ENCODE measurements at places on chromosomes 5 and 9. TPM values are rescaled to one million over a fixed set of nuclear protein-coding genes. Genes with fewer than 3 reads are reported as not detected.

The PAM gene
- 212 TPM for total RNA-seq

The MARCHF3 gene
- total RNA-seq: 7.4 TPM

The ZDHHC11B gene
- 38.8 TPM for total RNA-seq

The NR6A1 gene
- 9.1 TPM for total RNA-seq

The MARCOL gene
- total RNA-seq: not detected

The SMIM32 gene
- not detected for total RNA-seq

DNA sequence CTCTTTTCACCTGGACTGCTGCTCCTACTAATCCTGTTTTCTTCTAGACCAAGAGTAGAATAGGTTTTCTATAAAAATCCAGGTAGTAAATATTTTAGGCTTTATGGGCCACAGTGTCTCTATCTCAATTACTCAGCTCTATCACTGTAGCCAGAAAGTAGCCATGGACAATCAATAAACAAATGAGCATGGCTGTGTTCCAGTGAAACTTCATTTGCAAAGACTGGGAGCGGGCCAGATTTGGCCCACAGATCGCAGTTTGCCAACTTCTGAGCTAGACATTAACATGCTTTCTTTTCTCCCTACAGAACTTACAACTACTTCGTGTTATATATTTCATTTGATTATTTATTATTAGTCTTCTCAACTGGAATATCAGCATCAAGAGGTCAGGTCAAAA, 30.2 kb downstream of the BRINP1 start:
- no peaks in the 10 kb centered on the region for H3K4me1 ChIP-seq
- no peaks in the 10 kb centered on the region for H3K27me3 ChIP-seq
- no peaks in the 10 kb centered on the region for H3K36me3 ChIP-seq
- H3K4me3 ChIP-seq: no peak overlapping the region
- H3K27ac ChIP-seq: no peak overlapping the region

DNA sequence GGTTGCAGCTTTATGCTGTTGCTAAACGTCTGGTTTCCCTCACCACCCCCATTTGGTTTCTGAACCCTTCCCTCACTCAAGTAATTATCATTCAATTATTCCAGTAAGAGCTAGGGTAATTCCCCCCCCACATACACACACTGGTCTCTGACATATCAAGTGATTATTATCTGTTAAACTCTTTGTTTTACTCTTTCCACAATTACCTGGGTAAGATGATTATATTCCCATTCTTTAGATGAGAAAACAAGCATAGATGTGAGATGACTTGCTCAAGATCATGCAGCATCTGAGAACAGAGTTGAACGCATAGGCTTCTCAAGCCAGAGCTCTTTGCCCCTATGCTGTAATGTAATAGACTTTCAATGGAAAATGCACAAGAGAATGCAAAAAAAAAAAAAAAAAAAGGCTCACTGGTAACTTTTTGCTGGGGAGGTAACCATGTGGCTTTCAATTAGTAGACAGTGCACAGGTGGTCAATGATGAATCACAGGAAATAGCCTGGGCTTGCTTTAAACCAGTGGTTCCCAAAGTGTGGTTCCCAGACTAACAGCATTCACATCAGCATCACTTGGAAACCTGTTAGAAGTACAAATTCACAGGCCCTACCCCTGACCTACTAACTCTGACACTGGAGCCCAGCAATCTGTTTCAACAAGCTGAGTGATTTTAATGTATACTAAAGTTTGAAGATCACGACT, 87.6 kb downstream of the PIK3R1 start:
- no peak overlapping the region for H3K4me3 ChIP-seq
- H3K4me1 ChIP-seq: peaks cover 3% of the 10 kb centered on the region
- no peak overlapping the region for H3K27ac ChIP-seq
- peaks cover 28% of the 10 kb centered on the region for H3K36me3 ChIP-seq
- H3K27me3 ChIP-seq: no peaks in the 10 kb centered on the region

DNA sequence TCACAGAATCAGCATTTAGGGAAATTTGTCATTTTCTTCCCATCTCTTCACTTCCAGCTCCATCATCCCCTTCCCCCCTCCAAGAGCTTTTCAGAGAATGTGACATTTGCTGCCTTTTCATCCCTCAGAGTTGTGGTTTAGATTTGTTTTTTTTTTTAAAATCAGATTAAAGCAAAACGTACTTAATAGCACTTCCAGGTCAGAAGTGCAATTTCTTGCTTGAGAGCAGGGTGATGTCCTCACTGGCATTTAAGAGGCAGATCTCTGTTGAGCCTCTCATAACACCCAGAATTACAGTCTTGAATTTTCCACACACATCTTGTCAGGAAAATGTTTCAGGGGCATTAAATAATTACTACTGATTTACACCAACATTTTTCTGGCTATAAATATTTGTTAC, 236.8 kb upstream of the VLDLR start:
- no peaks in the 10 kb centered on the region for H3K36me3 ChIP-seq
- H3K4me3 ChIP-seq: no peak overlapping the region
- H3K27me3 ChIP-seq: no peaks in the 10 kb centered on the region
- DNase-seq: no peak
- no peak overlapping the region for H3K27ac ChIP-seq

DNA sequence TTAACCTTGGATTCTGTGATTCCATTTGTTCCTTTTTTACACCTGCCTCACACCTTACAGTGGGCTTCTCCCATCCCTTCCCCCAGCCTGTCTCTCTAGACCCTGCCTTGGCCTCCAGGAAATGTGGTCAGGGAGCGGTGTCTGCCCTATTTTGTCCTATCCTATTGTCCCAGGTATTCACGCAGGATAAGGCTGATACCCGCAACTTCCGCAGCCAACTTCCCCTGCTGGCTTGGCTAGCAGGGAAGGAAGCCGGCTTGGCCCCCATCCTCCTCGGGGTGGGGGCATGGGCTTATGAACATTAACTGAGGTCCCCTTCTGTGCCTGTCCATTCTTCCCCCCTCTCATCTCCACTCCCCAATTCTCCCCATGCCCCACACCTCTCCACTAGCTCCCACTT, 3.5 kb downstream of the CSF1R start:
- H3K4me3 ChIP-seq: no peak overlapping the region
- H3K36me3 ChIP-seq: no peaks in the 10 kb centered on the region
- no peak for DNase-seq

- no peaks in the 10 kb centered on the region for H3K36me3 ChIP-seq
- no peak overlapping the region for H3K27ac ChIP-seq
- no peak for DNase-seq
- H3K27me3 ChIP-seq: no peaks in the 10 kb centered on the region
- H3K4me3 ChIP-seq: no peak overlapping the region
Observed at GRCh38 chr9:72043576-72043975, 16.8 kb downstream of the C9orf57 start.

DNA sequence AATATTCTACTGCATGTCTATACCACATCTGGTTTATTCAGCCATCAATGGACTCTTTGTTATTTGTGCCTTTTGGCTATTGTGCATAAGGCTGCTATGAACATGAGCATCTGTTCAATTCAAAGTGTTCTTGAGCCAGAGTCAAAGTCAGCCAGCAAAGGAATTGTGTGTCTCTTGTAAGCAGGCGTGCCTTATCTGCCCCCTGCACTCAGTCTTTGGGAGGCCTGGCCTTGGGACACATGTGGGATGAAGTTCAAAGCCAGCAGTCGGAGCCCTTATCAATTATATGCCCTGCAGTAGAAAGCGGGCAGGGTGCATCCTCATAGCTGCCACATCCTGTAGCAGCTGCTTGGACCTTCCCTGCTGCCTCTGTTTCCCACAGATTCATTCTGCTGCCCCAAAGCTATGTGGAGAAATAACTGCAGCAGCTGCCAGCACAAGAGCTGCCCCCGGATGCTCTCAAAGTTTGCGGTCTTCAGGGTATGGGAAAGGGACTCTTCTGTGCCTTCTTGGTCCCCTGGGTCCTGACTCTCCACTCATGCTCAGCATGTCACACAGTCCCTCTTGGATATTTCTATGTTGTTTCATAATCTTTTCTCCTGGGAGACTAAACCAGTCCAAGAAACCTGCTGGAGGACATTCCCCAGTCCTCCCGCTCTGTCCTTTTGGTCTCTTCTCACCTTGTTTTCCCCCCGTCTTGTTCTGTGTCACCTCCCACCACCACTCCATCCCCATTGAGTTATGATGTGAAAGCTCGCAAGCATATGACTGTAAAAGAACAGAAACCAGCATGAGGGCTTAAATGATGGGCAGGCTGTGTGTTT, 35.9 kb downstream of the STOM start:
- no peaks in the 10 kb centered on the region for H3K27me3 ChIP-seq
- H3K27ac ChIP-seq: no peak overlapping the region
- H3K36me3 ChIP-seq: peaks cover 70% of the 10 kb centered on the region
- peaks cover 9% of the 10 kb centered on the region for H3K4me1 ChIP-seq
- DNase-seq: no peak

GRCh38 chr9:93210324-93210973, 26.5 kb downstream of the WNK2 start:
- H3K27ac ChIP-seq: no peak overlapping the region
- H3K4me1 ChIP-seq: no peaks in the 10 kb centered on the region
- no peak overlapping the region for H3K4me3 ChIP-seq
- H3K27me3 ChIP-seq: no peaks in the 10 kb centered on the region

DNA sequence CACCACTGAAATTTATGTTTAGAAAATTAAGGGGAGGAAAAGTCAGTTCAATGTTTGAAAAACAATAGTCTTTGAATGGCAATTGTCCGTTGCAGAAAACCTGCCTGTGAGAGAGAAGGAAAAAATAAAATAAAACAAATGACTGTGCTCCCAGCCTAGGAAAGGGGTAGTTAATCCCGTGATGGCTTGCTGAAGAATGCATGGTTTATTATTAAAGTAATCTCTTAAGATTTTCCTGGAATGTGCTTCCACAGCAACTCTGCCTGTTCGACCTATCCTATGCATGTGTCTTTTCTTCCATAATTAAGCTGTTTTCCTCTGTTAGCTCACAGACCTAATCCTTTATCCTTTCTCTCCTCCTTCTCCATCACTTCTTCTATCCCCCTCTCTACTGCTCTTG, 2.4 kb upstream of the DAB2 start:
- no peak for DNase-seq
- no peak overlapping the region for H3K27ac ChIP-seq
- no peaks in the 10 kb centered on the region for H3K36me3 ChIP-seq

All from upper lobe of left lung (tissue), 6 donors.